ENCODE measurements at places on chromosomes 6 and 20.
A peak's percentile ranks its signal among the peaks of the same experiment; 100 is the strongest.

DNA sequence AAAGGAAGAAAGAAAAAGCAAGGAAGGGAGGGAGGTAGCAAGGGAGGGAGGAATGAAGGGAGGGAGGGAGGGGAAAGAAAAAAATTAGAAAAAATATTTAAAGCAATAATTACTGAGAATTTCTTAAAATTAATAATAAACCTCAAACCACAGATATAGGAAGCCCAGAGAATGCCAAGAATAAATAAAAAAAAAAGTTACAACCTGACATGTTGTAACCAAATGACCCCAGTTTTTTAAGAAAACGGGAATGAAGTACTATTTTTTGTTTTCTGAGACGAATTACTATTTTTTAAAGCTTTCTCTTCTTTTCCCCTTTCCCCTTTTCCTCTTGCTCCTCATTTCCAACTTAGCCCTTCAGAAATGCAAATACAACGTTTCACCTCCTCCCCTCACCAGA lies 16.7 kb downstream of the SLC17A1 start:
- DNase-seq, result no peak

DNA sequence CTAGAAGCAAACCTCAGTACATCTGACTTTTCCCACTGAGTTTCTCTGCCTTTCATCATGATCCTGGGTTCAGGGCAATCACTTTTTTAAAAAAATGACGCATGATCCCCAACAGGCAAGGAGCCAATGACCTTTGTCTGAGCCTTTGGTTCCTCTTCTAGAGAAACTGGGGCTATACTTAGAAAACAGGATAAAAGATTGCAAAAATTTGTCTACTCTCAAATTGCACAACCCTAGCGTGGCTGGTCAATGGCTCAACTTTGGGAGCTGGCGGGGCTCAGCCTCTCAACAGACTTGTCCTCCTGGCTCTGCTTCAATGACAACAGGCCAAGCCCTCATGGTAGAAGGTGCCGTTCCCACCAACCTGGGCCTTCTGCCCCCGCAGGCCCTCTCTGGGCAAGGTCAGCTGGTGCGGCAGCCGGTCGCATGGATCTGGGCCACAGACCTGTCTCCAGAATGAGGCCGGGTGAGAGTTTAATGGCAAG lies 48.7 kb downstream of the PDYN start:
- DNase-seq, result no peak

DNA sequence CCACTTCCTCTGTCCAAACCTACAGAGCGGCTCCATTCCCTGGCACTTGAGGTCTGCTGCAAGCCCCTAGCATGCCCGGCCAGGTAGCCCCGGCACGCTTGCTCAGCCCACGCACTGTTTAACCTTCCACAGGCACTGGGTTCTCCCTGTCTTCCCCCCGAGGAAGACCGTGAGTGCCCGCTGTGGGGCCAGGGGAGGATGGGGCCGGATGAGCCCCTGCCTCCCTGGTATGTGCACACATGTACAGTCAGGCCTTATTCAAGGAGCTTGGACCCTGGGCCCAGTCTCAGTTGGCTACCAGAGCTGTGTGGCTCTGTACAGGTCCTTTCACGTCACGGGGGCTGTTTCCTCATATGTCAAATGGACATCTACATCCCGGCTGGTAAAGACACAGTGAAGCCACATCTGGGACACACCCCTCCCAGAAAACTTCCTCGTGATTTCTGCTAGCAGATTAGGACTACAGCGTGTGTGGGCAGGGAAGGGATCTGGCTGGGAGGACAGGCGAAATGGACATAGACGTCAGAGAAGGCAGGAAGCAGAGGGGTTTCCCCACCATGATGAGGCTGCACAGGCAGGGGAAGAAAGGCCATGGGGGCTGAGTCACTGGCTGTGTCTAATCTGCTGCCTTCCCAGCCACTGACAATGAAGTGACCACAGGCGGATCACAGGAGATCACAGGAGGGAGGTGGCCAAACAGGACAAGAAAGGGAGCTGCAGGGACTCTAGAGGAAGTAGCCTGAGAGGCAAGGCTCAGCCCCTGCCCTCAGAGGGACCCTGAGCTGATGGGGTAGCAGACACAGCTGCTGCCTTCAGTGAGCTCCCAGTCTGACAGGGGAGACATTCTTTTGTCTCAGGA lies 62.9 kb downstream of the MRPL14 start:
- DNase-seq, result peak; percentile 77

- no peak for DNase-seq
Observed at GRCh38 chr20:45087097-45087790, 13.7 kb downstream of the KCNS1 start.

GRCh38 chr20:52047811-52048764 lies 143.5 kb downstream of the ZFP64 start:
- DNase-seq, result no peak
